ENCODE measurements at places on chromosomes 16 and 17. TPM values are rescaled to one million over a fixed set of nuclear protein-coding genes. Genes with fewer than 3 reads are reported as not detected.

GRCh38 chr16:89982318-89982717, 33.8 kb downstream of the DEF8 start:
- no peak for DNase-seq

- peak; percentile 20 for DNase-seq
These were observed 111.7 kb upstream of the CHMP6 start for GRCh38 chr17:80879723-80880647.

DNA sequence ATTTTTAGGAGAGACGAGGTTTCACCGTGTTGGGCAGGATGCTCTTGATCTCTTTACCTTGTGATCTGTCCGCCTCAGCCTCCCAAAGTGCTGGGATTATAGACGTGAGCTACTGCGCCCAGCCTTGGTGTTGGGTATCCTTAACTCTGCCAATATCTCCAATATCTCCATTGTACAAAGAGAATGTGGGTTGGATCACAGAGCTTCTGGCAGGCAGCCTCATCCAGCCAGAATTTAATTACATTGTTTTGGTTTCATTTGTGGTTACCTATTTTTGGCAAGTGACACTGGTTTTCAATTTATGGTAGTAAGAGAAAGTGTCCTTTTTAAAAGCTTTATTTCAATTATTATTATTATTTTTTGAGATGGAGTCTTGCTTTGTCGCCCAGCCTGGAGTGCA, 14.0 kb upstream of the RFWD3 start:
- DNase-seq, result no peak

GRCh38 chr16:21167929-21168602, 9.6 kb downstream of the LDAF1 start:
- DNase-seq, result no peak

CCL13 gene
- total RNA-seq, result not detected

Measured in neural crest cell (in vitro differentiated cells).